MM.1S (cell line): ENCODE measurements at places on chromosomes 3 and 15.

DNA sequence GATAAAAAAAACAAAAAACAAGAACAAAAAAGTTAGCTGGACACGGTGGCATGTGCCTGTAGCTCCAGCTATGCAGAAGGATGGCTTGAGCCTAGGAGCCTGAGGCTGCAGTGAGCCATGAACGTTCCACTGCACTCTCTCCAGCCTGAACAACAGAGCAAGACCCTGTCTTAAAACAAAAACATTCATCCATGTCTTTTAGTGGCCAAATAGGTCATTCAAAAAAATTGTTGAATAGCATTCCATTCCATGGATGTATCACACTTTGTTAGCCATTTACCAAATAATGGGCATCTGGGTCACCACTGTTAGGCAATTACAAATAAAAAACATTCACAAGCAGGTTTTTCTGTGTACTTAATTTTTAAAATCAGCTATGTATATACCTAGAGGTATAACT lies 139.7 kb downstream of the STAG1 start:
- H3K4me3 ChIP-seq: no peak overlapping the region
- H3K27me3 ChIP-seq: no peaks in the 10 kb centered on the region
- H3K36me3 ChIP-seq: no peaks in the 10 kb centered on the region
- no peaks in the 10 kb centered on the region for H3K4me1 ChIP-seq
- no peak overlapping the region for H3K27ac ChIP-seq

DNA sequence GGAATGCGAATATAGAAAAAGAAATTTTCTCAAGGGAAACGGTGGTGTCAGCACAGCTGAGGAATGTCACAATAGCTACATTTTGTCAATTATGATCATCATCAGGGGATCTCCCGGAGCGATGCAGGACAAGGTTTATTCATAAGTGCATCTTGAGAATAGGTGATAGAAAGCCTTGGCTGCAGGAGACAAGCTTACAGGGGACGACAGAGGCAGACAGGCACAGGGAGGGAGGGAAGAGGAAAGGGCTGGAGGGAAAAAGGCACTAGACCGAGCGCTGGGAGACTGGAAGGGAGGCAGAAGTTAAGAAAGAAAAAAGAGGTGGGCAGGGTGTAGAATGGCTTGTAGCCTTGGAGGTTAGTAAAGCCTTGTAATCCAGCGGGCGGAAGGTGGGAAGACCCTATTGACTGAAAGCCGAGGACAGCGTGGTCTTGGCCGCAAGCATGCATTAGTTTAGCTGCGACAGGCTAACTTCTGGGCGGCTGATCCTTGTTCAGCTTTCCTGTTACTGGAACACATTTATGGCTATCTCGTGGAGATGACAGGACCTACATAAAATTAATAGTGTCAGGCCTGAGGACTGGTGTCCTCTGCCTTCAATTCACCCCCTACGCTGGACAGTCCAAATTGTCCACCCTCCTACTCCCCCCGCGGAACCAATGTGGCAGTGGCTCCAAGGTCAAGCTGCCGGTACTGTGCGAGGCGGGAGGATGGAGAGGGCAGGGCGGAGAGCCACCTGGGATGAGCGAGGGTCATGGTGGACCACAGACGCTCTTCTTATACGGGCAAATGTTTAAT lies 1.4 kb upstream of the NECTIN3 start:
- H3K4me1 ChIP-seq: no peaks in the 10 kb centered on the region
- H3K4me3 ChIP-seq: peak overlapping the region; percentile 87
- no peak for DNase-seq
- no peaks in the 10 kb centered on the region for H3K36me3 ChIP-seq
- H3K27me3 ChIP-seq: no peaks in the 10 kb centered on the region

GRCh38 chr3:6580808-6581207 lies 280.1 kb upstream of the GRM7 start:
- no peak for DNase-seq
- H3K27me3 ChIP-seq: no peaks in the 10 kb centered on the region
- H3K4me1 ChIP-seq: no peaks in the 10 kb centered on the region
- H3K27ac ChIP-seq: no peak overlapping the region
- H3K4me3 ChIP-seq: no peak overlapping the region
- H3K36me3 ChIP-seq: no peaks in the 10 kb centered on the region

GRCh38 chr15:90914305-90915080 lies 11.4 kb downstream of the MAN2A2 start:
- H3K4me1 ChIP-seq: no peaks in the 10 kb centered on the region
- no peak overlapping the region for H3K27ac ChIP-seq
- no peaks in the 10 kb centered on the region for H3K27me3 ChIP-seq
- no peak for DNase-seq

DNA sequence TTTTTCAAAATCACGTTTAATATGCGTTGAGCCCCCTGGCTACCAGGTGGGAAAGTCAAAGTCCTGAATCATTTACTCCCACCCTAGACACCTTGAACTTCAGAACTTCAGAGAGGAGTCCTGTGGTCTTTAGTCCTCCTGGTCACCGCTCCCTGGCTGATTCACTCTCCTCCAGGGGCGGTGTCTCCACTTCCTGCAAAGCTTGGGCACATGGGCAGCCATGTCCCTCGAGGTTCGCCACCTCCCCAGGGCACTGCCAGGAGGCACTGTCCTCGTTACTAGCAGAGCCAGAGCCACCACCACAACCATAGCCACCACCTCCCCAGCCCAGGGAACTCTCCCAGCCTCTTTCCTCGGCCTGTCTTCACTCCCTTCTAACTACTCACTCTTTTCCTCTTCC lies 31.0 kb downstream of the LOXL1 start:
- H3K4me1 ChIP-seq: peaks cover 11% of the 10 kb centered on the region
- H3K4me3 ChIP-seq: no peak overlapping the region
- DNase-seq: no peak

GRCh38 chr3:120410116-120410515 lies 40.7 kb downstream of the FSTL1 start:
- no peak overlapping the region for H3K27ac ChIP-seq
- peaks cover 6% of the 10 kb centered on the region; the same call in 1 of the 2 replicates for H3K4me1 ChIP-seq
- no peaks in the 10 kb centered on the region for H3K36me3 ChIP-seq
- no peak overlapping the region for H3K4me3 ChIP-seq

- no peaks in the 10 kb centered on the region for H3K36me3 ChIP-seq
- DNase-seq: no peak
- H3K27ac ChIP-seq: no peak overlapping the region
- no peak overlapping the region for H3K4me3 ChIP-seq
- H3K4me1 ChIP-seq: no peaks in the 10 kb centered on the region
Measured at GRCh38 chr3:123159926-123160635, 41.7 kb upstream of the SEC22A start.

DNA sequence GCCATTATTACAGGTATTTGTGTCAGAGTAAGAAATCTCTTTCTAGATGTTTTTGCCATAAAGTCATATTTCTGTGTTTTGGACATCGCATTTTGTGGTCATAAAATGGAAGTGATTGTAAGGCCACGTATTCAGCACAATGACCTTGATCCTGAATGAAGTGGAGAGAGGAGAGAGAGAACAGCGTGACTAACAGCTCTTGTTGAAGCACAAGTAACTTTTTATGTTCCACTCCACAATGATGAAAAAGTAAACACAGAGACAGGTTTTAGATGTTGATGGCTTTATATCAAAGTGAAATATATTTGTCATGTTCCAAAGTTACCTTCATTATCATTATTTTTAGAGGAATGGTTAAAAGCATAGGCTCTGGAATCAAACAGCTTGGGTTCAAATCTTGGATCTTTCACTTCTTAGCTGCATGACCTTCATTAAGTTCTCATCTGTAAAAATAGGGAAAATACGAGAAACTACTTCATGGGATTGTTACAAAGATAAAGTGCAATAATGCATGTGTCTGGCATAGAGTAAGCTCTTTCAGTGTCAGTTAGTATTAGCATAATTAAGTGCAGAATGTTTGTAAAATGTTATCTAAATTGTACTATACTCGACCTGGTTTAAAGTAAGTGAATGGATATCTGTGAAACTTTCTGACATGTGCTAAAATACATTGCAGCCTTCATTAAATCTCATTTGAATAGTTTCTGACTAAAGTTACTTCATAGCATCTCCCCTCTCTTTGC lies 341.5 kb upstream of the DNAJC19 start:
- no peaks in the 10 kb centered on the region for H3K4me1 ChIP-seq
- H3K27ac ChIP-seq: no peak overlapping the region
- no peaks in the 10 kb centered on the region for H3K27me3 ChIP-seq
- H3K4me3 ChIP-seq: no peak overlapping the region
- DNase-seq: no peak
